Kidney tubule cell (primary cell): ENCODE measurements at places on chromosomes 6 and 20.

- no peak for DNase-seq
Observed at GRCh38 chr20:5000263-5001173, 792 bp downstream of the SLC23A2 start.

DNA sequence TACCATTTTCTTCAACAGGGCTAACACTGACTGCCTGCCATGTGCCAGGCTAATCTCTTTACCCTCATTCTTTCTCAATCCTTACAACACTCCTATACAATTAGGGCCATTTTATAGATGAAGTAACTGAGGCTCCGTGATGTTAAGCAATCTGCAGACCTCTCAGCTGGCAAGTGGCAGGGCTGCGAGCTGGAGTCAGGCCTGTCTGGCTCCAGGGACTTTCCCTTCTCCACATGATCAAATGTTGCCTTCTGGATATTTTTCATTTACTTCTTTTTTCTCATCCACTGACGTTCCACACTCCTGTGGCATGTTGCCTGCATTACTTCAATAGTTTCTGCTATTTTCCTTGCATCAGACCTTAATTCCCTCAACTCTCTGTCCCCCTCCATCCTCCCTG is 55.2 kb upstream of the TAGAP start:
- DNase-seq: no peak

DNA sequence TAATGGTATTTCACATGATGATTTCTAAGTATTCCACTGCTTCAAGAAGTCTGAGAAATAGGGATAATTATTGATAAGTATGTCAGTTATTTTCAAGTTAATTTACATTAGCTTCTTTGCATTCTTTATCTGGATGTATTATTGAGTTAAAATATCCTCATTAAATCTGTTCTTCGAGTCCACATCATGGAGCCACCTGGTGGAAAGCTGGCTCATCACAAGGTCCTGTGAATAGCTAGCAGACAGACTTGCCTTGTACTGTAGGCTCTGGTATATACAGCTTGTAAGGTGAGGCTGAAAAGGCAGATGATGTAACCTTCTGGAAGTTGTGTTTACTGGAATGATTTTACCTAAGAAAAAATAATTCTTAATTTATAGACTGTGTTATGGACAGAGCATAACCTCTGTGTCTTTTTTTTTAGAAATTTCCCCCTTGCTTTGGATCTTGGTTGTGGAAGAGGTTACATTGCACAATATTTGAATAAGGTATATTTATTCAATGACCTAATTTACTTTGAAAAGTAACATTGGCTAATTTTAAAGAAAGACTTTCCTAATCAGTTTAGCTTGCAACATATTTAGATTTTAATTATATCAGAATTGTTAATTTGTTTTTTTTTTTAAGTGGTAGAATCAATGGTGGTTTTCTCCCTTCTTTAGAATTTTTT is 3.5 kb downstream of the NDUFAF5 start:
- peak; percentile 69 for DNase-seq

DNA sequence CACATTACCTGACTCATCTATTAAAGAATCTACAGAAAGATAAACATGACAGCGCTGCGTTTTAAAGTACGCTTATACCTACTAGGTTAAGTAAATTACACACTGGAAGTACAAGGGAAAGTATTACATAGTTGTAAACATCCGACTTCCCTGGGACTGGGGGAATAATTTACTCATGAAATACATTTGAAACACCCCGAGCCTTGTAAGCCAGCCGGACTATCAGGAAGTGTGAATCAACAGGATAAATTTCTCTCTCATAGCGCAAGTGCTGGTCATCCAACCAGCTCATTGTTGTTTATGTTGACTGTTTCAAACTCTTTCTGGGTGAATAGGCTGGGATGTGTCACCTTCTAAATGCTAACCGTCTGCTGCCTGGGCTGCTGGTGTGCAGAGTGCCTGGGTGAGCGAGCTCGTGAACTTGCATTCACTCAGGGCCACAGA is 4.9 kb downstream of the BMP6 start:
- DNase-seq: peak; percentile 96

- DNase-seq: peak; percentile 71
Observed at GRCh38 chr20:25227317-25227831, 20.5 kb upstream of the PYGB start.

DNA sequence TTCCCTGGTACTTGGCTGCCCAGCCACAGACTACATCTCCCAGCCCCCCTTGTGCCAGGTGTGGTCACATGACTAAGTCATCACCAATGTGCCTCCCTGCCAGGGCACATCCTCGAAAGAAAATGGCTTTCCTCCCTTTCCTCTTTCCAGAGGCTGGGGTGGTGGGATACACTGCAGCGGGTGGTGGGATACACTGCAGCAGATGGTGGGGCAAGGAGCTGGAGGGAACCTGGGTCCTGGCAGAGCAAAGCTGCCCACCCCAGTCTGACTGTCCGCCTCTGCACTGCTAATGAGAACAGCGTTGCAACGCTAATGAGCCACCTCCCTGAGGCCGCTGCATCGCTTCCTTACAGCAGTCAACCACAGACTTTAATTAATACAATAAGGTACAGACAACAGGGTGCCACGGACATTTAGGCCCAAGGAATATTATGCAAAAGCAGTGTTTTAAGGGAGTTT is 125.3 kb downstream of the PREX1 start:
- no peak for DNase-seq

- DNase-seq: peak; percentile 68
Observed at GRCh38 chr6:155327326-155328073, 13.2 kb upstream of the TFB1M start.

- DNase-seq: no peak
Observed at GRCh38 chr6:44906761-44907160, 421.4 kb upstream of the RUNX2 start.
